AG09309 (cell line): ENCODE measurements at places on chromosomes 12 and 14.

GRCh38 chr12:30105505-30105904, 321.8 kb upstream of the TMTC1 start:
- no peak for DNase-seq

- DNase-seq = no peak
These were observed 151.4 kb downstream of the TSPAN9 start for GRCh38 chr12:3228552-3228951.

DNA sequence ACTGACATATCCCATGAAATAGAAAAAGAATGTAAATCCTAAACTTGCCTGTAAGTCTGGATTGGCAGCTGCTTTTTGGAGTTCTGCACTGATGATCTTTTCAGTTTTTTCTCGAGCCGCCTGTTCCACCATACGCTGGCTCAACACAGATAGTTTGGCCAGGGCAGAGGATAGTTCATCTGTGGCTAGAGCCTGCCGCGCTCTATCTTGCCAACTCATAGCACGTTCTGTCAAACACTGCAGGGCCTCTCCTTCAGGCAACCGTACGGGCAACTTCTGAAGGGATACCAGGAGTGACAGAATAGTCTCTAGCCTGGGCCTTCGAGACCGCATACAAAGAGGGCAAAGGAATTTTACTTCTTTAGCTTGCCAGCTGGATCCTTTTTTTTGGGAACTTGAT, 44.8 kb upstream of the SLC6A13 start:
- DNase-seq = no peak

DNA sequence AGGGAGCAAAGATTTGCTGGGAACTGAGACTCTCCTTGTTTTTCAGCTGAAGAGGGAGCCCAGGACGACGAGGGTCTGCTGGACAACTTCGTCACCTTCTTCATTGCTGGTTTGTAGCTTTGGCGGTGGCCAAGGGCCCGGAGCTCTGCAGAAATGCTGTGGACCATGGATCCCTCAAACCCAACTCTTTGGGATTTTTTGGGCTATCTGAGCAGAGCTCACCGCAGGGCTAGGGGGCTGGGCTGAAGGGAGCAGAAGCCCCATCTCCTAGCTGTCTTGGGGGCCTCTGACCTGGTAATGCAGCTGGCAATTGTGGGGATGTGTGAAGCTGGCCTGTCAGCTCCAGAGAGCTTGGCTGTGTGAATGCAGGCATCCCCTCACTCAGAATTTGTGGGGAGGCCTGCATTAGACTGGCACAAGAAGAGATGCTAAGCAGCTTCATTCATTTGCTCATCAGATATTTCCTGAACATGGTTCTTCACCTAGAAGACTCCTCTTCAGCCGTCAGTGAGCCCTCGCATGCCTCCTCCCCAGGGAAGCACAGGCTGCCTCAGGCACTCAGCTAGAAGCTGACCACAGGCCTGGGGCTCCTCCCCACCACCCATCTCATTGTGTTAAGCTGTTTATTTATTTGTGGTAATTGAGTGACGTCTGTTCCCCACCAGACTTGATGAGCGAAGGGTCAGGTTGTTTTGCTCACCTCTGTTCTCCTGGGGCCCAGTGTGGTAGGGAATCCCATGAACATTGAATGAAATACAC, 32.2 kb downstream of the CYP46A1 start:
- DNase-seq = no peak

- DNase-seq = peak; percentile 45
These were observed 169.8 kb downstream of the OTOGL start for GRCh38 chr12:80268924-80269749.

DNA sequence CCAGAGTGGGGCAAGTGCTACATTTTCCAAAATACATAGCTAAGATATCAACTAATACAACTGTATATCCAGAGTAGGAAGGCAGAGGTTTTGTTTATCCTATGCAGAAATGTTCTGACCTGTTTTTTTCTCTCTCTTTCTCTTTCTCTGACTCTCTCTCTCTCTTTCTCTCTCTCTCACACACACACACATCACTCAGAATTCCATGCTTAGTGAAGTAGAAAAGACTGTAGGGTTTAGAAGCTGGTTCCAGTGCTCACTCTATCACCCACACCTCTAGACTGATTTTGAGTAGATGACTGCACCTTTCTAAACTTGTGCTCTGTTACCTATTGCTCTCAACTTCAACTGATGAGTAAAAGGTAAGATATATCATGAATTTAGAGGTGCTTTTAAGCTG, 356.7 kb downstream of the LRIG3 start:
- no peak for DNase-seq

DNA sequence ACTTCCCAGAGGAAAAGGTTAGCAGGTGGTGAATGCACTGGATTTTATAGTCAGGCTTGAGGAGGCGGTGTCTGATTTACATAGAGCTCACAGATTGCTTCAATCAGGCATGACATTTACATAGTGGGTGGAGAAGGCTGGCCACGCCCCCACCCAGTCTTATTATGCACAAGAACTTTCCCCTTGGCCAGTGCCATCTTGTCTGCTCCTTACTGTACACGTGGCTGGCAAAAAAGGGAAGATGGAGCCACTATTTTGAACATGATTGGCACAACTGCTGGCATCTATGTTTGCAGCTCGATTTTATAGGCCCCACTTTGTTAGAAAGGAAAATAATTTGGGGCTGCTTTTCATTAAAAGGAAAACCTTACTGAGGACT, 10.9 kb upstream of the LGMN start:
- DNase-seq = no peak

GRCh38 chr12:49331380-49332222, 5.4 kb downstream of the C1QL4 start:
- peak; percentile 40 for DNase-seq

DNA sequence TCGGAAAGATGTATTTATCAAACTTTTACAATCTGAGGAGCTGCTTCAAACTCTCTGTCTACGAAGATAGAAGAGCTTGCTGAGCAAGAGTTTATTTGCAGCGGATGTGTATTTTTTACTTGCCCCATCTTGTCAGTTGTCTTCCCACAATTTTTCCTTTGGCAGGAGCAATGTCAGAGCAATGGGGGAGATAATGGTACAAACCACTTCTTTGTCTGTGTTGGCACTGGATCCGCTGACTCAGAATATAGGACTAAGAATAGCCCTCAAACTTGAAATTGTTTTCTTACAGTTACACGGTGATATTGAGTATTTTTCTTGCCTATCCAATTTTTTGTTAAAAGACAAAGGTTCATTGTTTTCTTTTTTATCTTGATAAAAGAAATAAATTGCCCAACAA, 27.6 kb downstream of the HELB start:
- DNase-seq = no peak

GRCh38 chr14:20686386-20687143, 2.0 kb upstream of the ANG start:
- DNase-seq = no peak

- DNase-seq = no peak
These were observed 859 bp downstream of the PALS1 start for GRCh38 chr14:67242168-67242420.

DNA sequence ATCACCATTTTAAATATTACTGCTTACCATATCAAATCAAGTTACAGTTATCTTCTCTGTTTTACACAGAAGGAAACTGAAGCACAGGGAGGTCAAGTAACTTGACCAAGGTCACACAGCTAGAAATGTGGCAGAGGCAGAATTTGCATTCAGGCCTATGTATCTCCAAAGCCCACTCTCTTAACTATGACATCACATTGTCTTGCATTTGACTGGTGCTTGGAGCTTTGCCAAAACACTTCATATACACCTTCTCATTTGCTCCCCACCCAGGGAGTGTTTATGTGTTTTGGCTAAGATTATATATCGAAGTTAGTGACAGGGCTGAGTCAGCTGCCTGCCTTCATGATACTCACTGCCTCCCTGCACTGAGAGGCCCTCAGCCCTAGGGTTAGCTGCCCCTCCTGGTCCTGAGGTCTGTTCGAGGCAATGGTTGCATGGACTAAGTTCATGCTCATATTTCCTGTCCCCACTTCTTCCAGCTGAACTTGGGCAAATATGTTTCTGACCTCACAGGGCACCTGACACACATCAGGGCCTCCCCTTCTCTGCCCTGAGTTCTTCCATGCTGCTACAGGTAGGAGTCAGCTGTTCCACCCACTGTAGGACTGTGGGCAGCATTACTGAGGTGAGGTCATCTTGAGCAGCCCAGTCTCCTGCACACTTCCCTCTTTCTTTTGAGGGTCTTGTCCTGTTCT, 1.8 kb downstream of the GALNT6 start:
- no peak for DNase-seq

DNA sequence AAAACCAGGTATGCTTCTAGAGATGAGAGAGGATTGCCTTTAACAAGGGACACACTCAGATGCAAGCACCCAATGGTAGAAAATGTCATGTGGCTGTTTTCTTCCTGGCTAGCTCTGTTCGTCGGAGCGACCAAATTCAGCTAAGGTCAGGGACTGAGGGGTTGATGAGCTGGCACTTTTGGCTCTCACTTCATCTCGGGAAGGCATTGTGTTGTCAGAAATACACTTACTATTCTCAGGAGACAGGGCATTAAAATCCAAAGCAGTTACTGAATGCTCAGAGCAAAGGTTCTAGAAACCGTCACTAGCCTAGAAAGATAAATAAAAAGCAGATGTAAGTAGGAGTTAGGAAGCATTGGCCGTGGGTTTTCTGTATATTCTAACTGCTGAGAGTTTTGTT, 275.7 kb upstream of the SSTR1 start:
- DNase-seq = peak; percentile 35
